ENCODE measurements at places on chromosomes 7 and 10.

- no peak for DNase-seq
Observed at GRCh38 chr7:87345962-87346371, 503 bp downstream of the CROT start.

- DNase-seq, result no peak
Observed at GRCh38 chr7:378041-378420, 88.1 kb downstream of the FOXL3 start.

- no peak for DNase-seq
Observed at GRCh38 chr10:133110133-133110532, 22.4 kb downstream of the ADGRA1 start.

DNA sequence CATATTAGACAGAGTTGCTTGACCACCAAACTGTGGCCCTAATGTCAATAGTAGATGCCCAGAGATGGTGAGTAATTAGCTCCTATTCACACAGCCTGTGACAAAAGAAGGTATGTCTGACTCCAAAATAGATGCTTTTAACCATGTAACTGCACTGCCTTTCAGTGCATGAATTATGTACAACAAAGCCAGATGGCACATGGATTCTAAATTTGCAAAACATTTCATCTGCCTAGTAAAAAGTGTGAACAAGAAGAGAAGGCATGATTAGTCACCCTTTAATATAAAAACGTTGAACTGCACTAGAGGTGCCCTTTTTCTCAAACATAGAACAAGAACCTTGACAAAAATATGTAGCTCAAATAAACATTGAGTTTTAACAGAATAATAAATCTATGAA is 35.5 kb upstream of the PTPRZ1 start:
- DNase-seq, result no peak

GRCh38 chr7:157483515-157483914 is 146.7 kb downstream of the DNAJB6 start:
- no peak for DNase-seq

DNA sequence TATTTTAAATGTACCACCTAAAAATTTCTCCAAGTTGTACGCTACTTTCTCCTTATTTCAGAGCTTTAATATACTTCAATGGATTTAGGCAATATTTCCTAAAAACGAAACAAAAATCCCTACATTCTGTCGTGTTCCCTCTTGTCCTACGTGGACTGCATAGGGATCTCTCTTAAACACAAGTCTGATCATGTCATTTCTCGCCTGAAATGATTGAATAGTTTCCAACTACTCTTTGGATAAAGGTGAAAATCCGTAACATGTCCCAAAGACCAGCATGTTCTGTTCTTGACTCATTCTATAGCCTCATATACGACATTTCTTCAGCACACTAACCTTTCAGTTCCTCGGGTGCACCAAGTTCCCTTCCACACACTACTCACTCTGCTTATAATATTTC is 17.7 kb upstream of the TPK1 start:
- DNase-seq, result no peak

- no peak for DNase-seq
Observed at GRCh38 chr10:11949152-11949551, 93.5 kb downstream of the UPF2 start.

DNA sequence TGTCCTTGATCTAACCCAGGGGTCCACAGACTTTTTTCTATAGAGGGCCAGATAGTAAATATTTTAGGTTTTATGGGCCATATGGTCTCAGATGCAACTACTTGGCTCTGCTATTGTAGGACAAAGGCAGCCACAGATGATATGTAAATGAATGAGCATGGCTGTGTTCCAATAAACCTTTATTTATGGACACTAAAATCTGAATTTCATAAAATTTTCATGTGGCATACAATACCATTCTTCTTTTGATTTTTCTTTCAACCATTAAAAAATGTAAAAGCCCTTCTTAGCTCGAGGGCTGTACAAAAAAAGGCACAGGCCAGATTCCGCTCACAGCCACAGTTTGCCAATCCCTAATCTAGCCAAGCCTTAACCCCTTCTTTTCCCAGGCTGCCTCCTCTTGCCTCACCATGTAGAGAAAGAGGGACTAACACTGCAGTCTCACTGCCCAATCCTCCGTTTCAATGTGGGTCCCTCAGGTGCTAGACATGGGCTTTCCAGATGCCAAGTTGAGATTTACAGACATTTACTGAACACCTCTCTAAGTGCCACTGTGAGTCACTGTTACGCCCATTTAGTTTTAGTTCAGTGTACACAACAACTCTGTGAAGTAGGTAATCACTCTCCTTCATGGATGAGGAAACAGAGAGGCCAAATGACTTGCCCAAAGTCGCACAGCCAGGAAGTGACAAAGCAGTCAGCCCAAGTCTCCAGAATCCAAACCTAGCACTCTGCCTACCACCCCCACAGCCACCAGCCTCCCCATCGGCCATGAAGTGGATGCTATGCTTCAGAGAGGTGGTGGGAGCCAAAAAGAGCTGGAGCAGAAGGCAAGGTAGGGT is 132.6 kb upstream of the PDLIM1 start:
- no peak for DNase-seq

Measured in activated CD8-positive, alpha-beta memory T cell treated with anti-CD3 and anti-CD28 coated beads for 1 hour (primary cell).